CD8-positive, alpha-beta memory T cell (primary cell): ENCODE measurements at places on chromosomes 4 and X. TPM values are rescaled to one million over a fixed set of nuclear protein-coding genes. Genes with fewer than 3 reads are reported as not detected.

GRCh38 chr4:48193921-48194468, 59.9 kb upstream of the TXK start:
- DNase-seq = no peak

- DNase-seq = no peak
Observed at GRCh38 chrX:70592091-70592490, 147.5 kb downstream of the DLG3 start.

GRCh38 chr4:24382381-24382780, 202.0 kb downstream of the DHX15 start:
- DNase-seq = no peak

DNA sequence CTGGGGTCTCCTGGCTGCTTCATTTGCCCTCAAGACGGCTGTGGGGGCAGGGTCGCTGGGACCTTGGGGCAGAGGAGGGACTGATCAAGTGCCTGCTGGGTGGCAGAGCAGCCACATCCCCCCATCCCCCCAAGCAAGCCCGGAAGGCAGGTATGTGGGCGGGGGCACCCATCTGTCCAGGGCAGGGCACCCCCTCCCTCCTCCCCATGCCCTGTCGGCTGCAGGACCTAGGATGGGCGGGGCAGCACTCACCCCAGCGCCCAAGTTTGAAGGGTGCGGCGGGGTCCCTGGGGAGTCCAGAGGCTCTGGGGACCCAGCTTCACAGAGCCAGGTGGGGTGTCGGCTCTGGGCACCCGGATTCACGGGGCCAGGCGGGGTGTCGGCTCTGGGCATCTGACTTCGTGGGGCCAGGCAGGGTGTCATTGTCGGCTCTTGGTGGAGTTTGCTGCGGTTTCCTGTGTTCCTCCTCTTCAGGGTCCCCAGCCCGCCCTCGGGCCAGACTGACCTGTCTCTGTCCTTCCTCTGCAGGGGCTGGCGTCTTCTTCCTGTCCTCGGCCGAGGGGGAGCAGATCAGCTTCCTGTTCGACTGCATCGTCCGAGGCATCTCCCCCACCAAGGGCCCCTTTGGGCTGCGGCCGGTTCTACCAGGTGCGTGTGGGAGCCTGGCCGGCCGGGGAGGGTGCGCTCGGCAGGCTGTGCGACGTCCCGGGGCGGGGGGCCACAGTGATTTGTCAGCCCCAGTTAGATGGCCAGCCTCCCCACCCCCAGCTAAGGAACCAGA, 22.1 kb downstream of the DOK7 start:
- no peak for DNase-seq

DNA sequence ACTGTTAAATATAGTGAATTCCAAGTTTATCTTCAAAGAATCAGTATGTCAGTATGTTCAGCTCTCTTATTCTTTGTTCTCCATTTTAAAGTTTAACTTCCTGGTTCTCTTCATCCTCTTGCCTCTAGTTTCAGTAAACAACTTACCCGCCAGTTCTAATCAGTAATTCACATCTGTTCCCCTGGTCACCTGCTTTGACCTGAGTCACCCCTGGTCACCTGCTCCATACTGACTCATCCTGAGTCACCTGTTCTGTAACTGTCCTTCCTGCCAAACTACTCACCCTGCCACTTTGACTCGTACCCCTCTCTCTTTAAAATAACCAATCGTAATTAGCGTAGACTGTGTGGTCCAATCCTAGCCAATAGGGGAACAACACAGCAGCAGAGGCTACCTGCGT, 992.7 kb upstream of the HS3ST1 start:
- DNase-seq = no peak

GRCh38 chrX:123924186-123924585, 37.3 kb upstream of the STAG2 start:
- DNase-seq = no peak

DNA sequence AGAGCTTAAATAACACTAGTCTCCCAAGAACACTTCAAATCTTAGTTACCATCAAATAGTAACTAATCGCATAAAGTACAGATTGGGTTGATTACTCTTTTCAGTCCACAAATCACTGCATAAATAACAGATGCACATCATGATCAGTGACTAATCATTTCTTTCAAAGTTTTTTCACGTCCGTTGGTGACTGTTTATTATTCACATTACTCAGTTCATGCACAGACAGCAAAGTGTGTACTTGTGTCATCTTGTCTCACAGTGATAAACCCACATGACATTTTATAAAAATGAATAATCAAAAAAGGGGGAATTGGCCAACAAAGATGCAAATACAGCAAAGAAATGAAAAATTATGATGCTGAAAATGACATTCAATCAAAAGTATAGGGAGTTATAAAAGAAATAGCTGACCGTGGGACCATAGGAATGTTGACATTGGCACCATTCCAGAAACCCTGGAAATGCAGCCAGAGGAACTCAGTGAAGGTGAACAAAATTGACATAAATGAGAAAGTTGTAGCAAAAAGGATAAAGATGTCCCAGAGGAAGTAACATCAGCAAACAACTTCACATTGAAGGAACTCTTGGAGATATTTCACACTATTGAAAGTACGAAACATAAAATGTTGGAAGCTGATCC, 161.5 kb downstream of the SOX3 start:
- no peak for DNase-seq

DNA sequence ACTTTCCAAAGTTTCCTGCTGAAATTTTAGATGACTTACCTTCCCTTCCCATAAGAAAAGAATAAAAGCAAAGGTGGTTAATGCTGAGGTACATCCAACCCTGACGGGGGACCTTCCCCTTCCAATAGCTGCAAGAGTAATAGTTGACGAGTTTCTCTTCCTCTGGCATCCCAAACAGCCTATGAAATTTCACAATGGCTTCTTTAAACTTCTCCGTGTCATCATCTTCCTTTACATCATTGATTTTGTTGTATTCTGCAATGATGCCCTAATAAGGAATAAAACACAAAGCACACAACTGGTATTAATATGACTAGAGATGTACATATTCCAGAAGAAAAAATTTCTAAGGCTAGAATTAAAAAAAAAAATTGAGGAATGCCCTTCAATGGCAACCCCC, 76.6 kb downstream of the TBC1D9 start:
- DNase-seq = no peak

- DNase-seq = no peak
Observed at GRCh38 chrX:110915570-110915969, 120.0 kb upstream of the CHRDL1 start.

DNA sequence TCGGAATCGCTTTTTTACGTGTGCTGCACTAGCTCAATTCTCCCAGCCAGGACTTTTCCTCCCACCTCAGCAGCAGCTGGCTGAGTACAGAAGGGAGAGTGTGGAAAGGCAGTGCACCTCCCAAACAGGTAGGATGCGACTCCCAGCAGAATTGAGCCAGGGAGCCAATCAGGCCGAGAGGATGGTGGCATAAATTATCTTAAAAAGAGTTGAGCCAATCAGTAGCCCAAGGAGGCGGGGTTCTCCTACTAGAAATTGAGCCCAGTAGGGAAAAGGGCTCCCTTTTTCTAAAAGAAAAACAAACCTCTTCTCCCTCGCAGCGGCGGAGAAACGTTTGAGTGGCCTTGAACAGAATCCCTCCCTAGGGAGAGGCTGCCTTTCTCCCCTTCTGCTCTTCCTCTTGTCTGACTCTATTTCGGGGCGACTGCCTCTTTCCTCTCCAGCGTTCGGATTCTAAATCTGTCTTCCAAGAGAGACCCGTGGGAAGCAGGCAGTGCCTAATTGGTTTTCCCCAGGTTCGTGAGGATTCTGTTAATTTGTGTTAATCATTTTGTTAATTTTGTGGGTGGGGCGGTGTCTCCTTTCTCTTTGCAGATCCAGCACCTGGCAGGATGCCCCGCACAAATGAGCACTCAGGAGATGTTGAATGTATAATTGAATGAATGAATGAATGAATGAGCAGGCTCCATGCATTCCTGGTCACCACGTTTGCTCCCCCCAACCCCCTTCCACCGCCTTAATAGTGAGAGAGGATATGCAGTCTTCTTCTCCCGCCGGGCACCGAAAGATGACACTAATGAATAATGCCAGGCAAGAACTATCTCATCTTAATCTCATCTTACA, at the start of gene GABRG1:
Gene GABRG1, minus strand, starts transcription at position 142 of the 843 bp plus-strand sequence. Its CDS starts 141 bp downstream, at position 1.
- DNase-seq = no peak

- no peak for DNase-seq
Observed at GRCh38 chrX:49059681-49060085, 884 bp downstream of the CCDC120 start.

DNA sequence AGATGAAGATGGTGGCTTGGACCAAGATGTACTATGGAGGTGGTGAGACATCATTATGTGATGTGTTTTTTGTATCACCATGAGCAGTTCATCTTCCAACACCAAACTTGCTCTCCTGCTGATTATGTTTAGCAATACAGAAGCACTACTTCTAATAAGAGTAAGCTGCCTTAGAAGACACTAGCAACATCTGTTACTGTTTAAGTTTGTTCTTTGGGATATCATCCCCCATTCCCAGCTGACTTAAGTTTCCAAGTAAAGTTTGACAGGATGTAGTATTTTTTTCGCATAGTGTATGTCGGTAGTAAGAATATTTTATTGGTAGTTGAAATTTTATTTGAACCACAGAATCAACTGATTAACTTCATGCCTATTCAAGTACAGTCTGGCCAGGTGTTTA, 123.5 kb upstream of the BMPR1B start:
- DNase-seq = no peak

DNA sequence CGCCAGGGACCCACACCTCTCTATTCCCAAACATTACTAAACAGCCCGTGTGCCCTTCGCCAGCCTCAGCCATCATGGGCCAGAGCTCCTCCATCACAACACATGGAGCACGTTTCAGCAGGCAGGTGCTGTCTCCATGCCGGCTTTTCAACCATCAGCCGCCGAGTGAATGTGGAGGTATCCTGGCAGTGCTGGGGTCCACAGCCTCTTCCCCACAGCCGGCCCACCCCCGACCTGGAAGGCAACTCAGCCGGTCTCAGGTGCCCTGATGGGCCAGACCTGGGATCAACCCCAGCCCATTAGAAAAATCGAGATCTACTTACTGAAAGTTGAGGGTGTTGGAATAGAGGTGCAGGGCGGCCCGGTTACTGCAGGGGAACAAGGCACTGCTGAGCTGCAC, 3.1 kb downstream of the NAA10 start:
- no peak for DNase-seq

- DNase-seq = peak; percentile 41
Observed at GRCh38 chrX:44873415-44874276, 658 bp downstream of the KDM6A start.

DNA sequence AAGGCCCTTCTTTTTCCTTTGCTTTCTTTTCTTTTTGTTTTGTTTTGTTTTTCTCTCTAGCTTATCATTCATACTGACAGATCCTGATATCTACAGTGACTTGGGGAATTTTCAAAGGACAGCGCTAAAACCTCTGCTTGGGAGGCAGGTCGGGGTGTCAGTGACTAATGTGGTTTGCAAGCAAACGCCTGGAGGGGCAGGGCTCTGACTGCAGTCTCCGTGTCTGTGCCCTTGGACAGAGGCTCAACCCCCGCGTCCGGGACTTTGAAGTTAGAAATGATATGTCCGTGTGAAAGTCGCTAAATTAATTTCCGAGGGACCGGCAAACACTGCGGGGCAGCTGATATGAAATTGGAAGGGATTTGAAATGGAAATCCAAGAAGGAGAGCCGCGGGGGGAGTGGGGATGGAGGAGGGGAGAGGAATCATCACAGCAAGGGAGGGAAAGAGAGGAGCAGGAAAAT, 312.4 kb downstream of the DHRSX start:
- no peak for DNase-seq

DNA sequence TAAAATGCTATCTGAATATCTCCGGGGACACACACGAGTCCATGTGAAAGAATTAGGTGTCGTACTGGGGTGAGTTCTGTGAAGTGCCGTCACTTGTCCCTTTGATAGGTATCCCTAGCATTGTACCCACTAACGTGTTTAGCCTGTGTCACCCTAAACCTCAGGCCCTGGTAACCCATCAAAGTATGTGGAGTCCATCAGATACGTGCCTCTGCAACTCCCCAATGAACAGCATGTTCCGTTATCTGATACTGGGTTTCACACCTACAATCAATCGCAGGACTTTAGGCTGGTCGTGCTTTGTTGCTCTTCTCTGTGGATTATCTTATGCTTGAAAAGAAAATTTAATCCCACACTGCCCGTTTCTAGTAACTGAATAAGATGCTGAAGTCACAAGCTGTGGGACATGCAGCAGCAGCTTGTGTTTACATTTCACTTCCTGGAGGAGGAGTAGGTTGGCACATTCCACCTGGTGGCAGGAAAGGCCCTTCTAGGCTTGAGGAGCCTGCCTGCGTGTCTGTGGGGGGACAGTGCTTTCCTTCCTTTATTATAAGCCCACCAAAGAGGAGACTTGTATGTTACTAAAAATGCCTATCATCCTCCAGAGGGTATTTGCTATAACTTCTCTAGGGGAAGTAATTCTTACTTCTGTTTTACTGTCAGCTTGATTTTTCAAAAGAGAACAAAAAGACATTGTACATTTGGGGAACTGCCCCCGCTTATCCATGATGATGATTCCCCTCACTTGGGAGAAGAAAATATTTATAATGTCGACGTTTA, 127.2 kb downstream of the FNIP2 start:
- no peak for DNase-seq

- no peak for DNase-seq
Observed at GRCh38 chr4:67342291-67342690, 203.0 kb downstream of the CENPC start.

- no peak for DNase-seq
Observed at GRCh38 chr4:152803541-152803940, 23.8 kb downstream of the ARFIP1 start.

DNA sequence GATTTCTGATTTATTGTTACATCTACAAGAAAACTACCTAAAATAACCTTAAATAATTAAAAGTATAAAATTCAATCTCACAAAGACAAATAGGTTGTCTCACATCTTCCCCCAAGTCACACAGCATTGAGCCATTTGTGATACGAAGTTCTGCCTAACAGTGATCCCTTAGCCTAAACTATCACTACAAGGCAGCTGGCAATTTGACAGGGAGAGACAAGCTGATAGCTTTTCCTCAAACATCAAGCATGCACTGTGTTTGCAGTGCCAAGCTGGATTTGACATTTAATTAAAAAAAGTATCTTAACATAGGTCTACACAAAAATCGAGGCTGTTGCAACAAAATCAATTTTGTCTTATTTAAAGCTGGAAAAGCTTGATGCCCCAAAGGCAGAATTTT, 464.7 kb upstream of the TRAM1L1 start:
- DNase-seq = no peak

GRCh38 chr4:121370729-121371325, 10.0 kb downstream of the QRFPR start:
- no peak for DNase-seq

GRCh38 chr4:7998447-7998846, 58.8 kb upstream of the AFAP1 start:
- DNase-seq = no peak

Gene NDST3
- not detected for total RNA-seq

Gene VSIG1
- 1.9 TPM for total RNA-seq

Gene ATOH1
- not detected for total RNA-seq

Gene FGFR3
- total RNA-seq = not detected

Gene CLNK
- 0.31 TPM for total RNA-seq

Gene FGF13
- not detected for total RNA-seq

Gene ITIH6
- not detected for total RNA-seq

Gene ETDA
- total RNA-seq = not detected

Gene LINC00632
- total RNA-seq = not detected

Gene ADH1A
- total RNA-seq = not detected

Gene GAGE2A
- not detected for total RNA-seq

Gene NXF2B
- total RNA-seq = not detected
